Effector CD4-positive, alpha-beta T cell (primary cell): ENCODE measurements at places on chromosomes 2 and 18.

DNA sequence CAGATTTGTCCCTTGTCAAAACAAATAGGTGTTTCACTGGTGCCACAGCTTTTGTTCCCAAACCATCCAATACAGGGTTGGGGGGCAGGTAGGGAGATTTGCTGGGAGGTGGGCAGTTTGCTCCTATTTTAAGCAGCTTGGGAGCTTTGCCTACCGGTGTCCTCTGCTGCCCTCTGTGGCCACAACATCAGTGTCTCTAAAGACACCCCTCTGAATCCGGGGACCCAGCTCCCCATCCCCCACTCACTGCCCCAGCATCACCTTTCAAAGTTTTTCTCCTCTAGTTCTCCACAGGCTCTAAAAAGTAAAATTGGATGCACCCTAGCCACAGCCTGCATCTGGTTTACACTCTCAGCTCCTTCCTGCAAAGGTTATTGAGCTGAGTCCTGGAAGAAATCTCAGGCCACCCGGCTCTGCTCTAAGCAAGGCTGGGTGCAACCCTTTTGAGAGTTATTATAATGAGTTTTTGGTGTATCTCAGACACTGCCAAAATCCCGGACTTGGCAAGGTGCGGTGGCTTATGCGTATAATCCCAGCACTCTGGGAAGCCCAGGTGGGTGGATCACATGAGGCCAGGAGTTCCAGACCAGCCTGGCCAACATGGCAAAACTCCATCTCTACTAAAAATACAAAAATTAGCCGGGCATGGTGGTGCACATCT lies 2.9 kb upstream of the EPAS1 start:
- DNase-seq: no peak

- no peak for DNase-seq
Observed at GRCh38 chr2:5482929-5483331, 209.3 kb upstream of the SOX11 start.

DNA sequence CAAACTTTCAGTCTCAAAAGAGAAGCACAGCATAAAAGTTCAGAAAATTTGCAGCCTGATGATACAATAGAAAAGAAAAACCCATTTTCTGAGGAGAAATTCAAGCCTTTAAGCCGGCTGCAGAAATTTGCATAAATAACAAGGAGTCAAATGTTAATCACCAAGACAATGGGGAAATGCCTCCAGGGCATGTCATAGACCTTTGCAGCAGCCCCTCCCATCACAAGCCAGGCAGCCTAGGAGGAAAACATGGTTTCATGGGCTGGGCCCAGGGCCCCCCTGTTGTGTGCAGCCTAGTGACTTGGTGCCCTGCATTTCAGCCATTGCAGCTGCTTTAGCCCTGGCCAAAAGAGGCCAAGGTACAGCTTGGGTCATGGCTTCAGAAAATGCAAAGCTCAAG lies 54.1 kb upstream of the CAVIN2 start:
- no peak for DNase-seq

- no peak for DNase-seq
Observed at GRCh38 chr2:72919414-72920317, 2.3 kb downstream of the EMX1 start.

DNA sequence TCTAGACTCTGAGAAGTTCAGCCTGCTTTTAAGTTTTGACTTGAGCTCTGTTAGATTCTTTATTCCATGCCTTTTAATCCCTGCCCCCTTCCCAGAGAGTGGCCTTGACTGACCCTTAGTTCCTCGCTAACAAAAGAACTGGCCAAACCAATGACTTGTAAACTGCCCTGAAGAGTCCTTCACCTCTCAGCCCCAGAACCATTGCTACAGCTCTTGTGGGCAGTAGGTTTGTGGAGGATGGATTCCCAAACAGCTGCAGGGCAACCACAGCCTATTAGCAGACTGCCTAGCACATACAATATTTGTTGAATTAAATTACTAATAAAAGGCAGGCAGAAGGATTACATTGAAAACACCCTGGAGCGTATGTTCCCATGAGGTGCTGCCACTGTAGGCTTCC lies 163.9 kb downstream of the MAIP1 start:
- DNase-seq: no peak

GRCh38 chr18:50313031-50313607 lies 25.6 kb upstream of the CXXC1 start:
- DNase-seq: no peak

DNA sequence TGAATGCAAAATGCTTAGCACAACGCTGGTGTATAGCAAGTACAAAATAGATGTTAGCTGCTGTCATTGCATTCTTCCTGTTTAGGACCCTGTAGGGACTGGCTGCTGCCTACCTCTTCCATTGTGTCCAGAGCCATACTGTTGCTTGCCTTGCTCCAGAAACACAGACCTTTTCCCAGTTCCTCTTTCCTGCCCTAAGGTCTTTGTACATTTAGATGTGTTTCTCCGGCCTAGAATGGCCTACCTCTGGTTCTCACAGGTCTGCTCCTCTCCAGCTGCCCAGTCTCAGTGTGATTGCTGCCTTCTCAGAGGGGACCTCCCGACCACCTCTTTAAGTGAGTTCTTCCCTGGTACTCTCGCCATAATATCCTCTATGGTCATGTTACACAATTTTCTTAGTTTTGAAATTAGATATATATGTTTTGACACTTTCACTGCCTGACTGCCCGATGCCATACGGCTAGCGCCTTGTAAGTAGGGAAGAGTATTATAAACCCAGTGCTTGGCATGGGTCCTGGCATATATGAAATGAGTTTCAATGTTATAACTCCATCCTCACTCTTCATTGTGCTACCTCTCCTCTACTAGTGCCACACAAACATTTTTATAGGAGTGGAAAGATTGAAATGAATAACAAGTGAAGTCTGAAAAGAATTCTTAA lies 48.3 kb downstream of the RFTN2 start:
- no peak for DNase-seq

DNA sequence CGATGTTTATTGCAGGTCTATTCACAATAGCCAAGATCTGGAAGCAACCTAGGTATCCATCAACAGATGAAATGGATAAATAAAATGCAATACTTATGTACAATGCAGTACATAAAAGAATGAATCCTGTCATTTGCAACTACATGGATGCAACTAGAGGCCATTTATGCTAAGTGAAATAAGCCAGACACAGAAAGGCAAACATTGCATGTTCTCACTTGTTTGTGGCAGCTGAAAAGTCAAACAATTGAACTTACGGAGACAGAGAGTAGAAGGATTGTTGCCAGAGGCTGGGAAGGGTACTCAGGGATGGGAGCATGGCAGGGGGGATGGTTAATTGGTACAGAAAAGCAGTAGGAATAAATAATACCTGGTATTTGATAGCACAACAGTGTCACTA lies 563.9 kb downstream of the TMX3 start:
- no peak for DNase-seq

DNA sequence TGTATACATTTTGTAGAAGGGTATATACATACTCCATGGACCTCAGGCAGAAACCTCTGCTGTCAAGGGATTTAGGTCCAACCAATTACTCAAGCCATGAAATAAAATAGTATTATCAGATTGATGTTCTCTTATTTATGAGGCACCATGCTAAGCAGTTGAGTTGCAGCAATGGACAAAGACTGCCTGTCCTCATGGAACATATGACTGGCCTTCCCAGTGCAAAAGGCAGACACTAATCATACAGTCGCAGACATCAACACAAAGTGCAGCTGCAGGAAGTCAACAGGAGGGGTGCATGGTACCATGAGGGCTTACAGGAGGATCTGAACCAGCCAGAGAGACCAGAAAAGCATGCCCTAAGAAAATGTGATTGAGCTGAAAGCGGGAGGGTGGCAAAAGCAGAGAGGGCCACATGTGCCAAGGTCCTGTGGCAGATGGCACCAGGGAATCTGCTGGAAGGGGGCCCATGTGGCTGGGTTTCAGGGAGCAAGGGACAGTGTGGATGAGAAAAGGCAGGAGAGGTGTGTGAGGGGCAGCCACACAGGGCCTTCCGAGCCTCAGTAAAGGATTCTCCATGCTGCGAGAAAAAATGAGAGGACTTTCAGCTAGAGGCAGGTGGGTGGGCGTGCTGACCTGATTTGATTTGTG lies 61.4 kb upstream of the RNF152 start:
- no peak for DNase-seq

GRCh38 chr2:229126066-229126465 lies 145.0 kb downstream of the PID1 start:
- no peak for DNase-seq

- DNase-seq: no peak
Observed at GRCh38 chr18:6115710-6116109, 220.4 kb upstream of the TMEM200C start.

DNA sequence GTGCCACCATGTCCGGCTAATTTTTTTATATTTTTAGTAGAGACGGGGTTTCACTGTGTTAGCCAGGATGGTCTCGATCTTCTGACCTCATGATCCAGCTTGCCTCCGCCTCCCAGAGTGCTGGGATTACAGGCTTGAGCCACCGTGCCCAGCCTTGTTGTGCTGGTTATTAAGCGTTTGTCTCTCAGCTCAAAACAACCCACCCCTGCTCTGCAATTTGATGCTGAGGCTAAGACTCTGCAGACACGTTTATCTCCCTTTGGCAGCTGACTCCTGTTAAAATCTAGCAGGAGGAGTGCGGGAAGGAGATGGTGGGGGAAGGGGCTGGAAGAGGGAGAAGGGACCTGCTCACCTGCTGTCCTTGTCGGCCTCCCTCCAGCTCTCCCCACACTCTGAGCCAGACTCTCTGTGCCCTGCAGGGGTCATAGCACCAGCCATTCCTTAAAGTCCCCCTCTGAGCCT lies 29.9 kb upstream of the IMPA2 start:
- no peak for DNase-seq

GRCh38 chr2:223041527-223042109 lies 10.4 kb upstream of the KCNE4 start:
- DNase-seq: no peak

DNA sequence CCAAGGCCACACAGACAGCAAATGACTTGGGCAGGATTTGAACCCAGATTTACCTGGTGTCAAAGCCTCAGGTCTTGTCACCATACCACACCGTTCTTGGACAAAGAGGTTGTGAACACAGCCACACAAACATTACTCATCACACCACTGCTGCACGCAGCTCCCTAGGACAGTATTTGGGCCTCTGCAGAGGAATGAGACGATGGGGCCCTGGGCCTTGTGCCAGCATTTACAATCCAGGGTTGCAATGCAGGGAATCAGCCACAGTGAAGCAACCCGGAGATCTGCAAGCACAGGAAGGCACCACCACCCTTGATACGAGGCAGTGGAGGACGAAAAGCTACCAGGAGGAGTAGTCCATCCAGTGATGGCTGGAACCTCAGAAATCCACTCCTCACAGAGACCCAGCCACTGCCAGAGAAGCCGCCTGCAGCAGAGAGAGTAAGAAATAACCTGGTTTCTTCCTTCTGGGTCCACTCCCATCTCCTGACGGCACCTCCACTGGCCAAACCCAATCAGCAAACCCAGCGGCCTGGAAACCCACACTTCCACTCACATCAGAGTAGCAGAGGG lies 3.7 kb upstream of the MTCL1 start:
- no peak for DNase-seq

GRCh38 chr18:59492756-59493421 lies 133.8 kb upstream of the LMAN1 start:
- DNase-seq: no peak

DNA sequence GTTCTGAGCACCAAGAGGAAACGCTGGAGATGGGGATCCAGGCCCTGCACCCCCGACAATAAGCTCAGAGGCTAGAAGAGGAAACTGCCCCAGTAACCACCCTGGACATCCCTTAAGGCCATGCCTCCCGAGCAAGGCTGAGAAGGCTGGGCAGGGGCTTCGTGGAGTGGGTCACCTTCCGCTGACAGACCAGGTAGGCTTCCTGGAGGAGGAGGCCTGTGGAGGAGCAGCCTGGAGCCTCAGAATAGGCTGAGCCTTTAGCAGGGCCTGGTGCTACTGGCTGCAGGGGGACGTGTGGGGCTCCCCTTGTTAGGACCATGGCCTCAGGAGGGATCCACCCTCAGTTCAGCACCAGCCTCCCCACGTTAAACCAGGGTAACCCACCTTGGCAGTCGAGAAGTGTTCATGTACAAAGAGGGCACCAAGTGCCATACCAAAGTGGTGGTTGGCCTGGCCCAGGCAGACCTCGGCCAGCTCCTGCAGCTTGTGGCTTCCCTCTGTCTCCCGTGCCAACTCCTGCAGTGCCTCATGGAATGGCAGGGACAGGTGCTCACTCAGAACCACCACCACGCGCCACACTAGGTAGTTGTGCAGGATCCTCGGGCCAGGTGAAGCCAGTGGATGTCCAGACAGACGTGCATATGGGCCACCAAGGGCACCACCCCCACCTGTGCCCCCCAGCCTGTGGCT lies 28.5 kb upstream of the ALPP start:
- DNase-seq: no peak

- no peak for DNase-seq
Observed at GRCh38 chr18:51164761-51165281, 32.7 kb downstream of the MEX3C start.

- no peak for DNase-seq
Observed at GRCh38 chr2:60070196-60070595, 483.3 kb downstream of the BCL11A start.

DNA sequence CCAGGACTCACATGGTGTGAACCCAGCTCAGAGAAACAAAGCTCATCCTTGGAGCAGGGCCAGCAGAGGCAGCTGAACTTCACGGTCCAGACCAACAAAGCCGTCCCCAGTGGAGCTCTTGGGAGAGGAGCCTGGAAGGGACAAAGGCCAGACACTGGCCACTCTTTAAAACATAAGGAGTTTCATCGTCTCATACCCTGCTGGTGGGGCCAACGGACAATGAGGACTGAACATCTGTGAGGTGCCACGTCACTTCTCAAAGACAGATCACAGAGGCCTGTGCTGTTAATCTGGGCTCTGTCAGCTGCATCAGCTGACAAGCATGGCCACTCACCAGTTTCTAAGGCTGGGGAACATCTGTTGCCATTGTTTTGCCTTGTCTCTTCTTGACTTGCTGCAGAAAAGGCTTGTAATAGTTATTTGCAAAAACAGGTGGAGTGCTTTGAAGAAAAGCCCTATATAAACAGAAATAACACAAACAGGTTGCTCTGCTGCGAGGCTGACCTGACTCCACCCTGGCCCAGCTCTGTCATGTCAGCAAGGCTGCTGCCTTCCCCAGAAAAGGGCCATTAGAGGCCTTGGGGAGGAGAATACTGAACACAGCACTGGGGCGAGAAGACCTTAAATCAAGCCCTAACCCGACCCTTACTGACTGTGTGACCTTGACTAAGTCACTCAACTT lies 68.1 kb upstream of the DAPL1 start:
- no peak for DNase-seq

- DNase-seq: no peak
Observed at GRCh38 chr2:120989512-120990441, 254.1 kb downstream of the GLI2 start.

DNA sequence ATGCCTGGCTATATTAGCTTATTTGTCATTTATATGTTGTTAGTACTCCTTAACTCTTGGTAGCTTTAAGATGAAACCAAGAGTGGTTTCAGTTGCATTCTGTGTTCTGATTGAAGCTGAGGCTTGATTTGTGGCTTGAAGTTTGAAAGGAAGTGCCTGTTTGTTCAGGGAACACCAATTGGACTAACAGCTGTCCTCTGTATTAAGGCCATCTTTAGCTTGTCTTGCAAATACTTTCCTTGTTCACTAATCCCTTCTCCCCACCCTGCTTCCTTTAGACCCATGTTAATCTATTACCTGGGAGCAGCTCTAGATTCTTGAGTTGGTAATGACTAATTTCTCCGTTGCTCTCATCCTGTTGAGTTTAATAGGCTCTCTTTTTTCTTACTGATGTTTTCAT lies 13.4 kb downstream of the ITGA6 start:
- DNase-seq: no peak

- DNase-seq: no peak
Observed at GRCh38 chr2:114108824-114109416, 219.0 kb downstream of the ACTR3 start.
